Kasumi-1 (cell line): ENCODE measurements at places on chromosomes 5 and 9.
A peak's percentile ranks its signal among the peaks of the same experiment; 100 is the strongest.

- DNase-seq: no peak
Measured at GRCh38 chr9:133948131-133948530, 44.0 kb downstream of the VAV2 start.

DNA sequence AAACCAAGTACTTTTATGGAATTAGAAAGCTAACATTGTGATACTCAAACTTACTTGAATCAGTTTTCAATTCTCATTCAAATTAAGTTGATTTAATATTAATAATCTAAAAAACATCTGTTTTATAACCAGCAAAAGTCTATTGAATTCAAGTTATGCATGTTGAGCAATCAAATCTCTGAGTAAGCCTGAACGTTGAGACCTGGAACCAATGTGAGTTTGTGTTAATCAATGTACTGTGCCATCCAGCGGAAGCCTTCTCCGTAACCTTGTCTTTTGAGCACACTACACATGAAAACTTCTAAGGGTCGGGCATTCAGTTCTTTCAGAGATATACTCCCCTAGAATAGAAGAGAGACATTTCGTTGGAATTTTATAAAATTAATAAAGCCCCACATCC, 25.9 kb downstream of the SAR1B start:
- DNase-seq: no peak

GRCh38 chr9:120646948-120647347, 67.0 kb upstream of the CDK5RAP2 start:
- no peak for DNase-seq

- no peak for DNase-seq
Measured at GRCh38 chr9:4670591-4670990, 4.3 kb upstream of the SPATA6L start.

DNA sequence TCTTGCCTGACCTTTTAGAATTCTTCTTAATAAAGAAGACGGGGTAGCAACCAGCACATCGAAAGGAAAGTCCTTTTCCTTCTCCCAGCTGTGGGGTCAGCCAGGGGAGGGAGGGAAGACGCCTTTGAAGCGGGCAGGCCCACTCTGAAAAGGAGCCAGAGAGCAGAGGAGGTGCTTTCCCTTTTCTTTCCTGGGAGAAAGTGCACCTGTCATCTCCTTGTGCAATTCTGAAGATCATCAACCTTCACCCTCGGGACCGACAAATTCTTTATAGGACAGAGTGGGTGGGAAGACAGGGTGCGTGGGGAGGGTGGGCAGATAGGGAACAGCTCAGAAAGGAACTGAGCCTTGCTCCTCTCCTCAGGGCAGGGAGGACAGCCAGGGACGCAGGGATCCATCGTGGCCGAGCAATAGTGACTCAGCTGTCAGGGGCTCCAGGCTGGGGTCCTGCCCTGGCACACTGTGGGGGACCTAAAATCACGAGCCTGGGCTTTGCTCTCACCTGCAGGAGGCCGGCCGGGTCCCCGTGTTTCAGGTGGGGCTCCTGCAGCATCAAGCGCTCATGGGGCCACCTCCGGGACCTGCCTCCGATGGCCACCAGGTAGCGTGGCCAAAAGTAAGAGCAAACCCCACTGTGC, 141.0 kb downstream of the OLFM1 start:
- DNase-seq: no peak

DNA sequence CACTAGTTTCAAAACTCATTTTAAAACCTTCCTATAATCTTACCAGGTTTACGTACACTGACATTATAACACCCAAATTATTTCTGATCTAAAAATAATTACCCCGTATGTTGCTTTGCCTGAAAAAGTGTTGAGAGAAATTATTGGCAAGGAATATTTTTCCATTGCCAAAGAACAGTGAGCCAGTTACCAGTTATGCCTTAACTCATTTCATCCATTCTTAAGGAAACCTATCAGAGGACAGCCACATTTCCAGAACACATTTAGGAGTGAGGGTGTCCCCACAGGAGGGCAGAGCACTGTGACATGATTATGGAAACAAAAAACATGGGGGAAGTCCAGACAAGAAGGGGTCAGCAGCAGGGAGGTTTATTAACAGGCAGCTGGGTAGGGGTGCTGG, 52.2 kb downstream of the GABBR2 start:
- DNase-seq: no peak

DNA sequence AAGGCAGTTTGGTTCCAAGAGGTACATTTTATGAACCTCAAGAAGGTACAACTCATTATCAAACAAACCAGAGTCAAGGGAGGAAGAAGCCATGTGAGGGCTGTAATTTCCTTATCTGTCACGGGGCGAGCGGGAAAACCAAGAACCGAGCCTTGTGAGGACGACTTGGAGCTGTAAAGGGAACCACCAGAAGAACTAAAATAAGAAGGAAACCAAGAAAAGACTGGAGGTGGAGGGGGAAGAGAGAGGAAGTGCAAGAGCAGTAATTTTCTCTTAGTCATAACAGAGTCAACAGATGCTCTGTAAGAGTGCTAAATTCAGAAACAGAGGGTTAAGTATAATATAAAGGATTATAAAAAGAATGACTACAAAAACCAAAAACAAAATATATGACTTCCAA, 127.1 kb downstream of the DIRAS2 start:
- DNase-seq: peak; percentile 40

DNA sequence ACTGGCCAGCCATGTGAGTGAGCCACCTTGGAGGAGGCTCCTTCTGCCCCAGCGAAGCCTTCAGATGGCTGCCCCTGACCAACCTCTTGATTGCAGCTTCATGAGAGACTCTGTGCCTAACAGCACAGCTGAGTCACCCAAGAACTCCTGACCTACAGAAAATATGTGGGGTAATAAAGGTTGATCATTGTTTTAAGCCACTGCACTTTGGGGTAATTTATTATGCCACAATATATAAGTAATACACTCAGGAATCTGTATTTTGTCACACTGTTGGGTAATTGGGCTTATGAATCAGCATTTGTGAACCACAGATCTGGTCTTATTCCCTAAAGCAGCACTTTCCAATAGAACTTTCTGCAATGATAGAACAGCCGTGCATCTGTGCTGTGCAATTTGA, 24.4 kb upstream of the VDAC1 start:
- no peak for DNase-seq

DNA sequence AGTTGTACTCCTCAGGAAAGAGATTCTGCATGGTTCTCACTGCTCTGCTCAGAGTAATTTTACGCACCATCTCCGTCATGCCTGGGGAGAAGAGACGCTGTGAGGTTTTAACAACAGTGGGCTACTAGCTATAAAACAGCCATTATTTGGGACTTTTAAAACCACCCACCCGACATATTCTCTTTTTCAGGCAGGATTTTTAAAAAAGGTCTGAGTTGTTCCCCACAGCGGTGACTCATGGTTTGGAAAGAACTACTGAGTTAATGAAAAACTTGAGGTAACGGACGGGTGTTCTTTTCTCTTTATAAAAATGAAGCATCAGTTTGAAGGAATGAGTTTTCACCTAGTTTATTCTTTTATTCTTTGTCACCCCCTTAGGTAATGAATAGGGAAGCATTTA, 61.3 kb downstream of the TTLL11 start:
- no peak for DNase-seq

- no peak for DNase-seq
Measured at GRCh38 chr5:10559871-10560270, 4.0 kb upstream of the ANKRD33B start.

- DNase-seq: no peak
Measured at GRCh38 chr5:138755084-138755748, 2.0 kb downstream of the CTNNA1 start.

DNA sequence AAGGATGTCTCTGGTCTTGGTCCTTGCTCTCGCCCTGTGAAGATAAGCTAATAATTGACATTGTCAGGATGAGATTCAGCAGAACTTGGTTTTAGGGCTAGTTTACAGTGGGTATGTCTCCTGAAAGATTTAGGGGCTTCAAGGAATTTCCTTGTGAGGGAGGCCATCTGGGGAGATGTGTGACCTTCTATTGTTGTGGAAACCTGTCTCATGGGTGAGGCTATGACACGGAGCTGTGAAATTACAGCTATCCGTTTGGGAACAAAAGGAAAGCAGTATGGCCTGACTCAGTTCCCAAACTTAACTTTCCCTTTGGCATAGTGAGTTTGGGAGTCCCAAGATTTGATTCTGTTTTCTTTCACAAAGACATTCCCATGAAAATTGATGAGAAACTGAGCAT, 142.0 kb downstream of the PARP8 start:
- no peak for DNase-seq

DNA sequence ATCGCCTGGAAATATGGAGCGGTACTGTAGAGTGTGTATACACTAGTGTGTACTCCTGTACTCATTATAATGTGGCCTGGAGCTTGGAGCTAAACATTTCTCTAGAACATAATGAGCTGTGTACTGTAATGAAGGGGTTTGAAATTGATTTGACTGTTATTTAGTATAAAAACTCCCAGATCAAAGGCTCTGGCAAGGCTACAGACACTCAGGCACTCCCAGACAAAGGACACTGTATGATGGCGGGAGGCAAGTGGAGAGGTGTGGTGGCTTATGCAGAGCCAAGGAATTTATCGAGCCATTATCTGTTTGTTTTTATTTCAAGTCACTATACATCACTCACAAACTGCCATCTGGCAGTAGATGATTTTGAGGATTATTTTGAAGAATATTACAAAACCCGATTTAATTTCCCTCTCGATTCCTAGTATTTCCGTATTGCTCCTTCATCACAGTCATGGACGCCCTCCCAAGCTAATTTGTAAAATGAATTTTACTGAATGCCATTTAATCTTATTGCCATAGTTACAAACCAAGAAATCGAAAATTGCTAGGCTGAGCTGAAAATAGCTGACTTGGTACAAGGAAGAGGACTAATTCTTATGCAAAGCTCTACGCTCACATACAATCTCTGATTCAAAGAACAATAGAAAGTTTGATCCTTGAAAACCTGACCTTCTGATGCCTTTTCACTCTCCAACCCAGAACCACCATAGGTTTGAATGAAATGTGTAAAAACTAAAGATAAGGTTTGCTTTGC, 240.2 kb upstream of the SEMA6A start:
- DNase-seq: no peak

- peak; percentile 67 for DNase-seq
Measured at GRCh38 chr9:73200694-73201452, 49.2 kb downstream of the ANXA1 start.

- DNase-seq: no peak
Measured at GRCh38 chr5:68942169-68942568, 151.6 kb upstream of the SLC30A5 start.

- no peak for DNase-seq
Measured at GRCh38 chr5:141330299-141331080, at the start of gene PCDHGA1. PCDHGA1 (plus strand) TSS chr5:141330514.

DNA sequence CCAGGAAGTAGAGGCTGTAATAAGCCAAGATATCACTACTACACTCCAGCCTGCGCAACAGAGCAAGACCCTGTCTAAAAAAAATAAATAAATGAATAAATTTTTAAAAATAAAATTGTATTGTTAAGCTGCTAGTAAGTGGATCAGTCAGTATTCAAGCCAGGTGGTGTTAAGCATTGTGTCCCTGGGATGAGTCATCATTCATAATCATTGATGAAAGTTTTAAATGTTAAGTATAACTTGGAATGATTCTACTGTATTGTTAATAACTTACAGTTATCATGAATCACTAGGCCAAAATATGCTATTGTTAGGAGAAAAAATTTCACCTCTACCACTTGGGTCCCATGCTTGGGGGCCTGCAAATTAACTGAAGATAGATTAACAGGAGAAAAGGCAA, 38.2 kb downstream of the MED10 start:
- no peak for DNase-seq
